Pancreas (tissue), 10 donors: ENCODE measurements at places on chromosomes 7 and 10. TPM values are rescaled to one million over a fixed set of nuclear protein-coding genes. Genes with fewer than 3 reads are reported as not detected.

GRCh38 chr7:831596-832166, 595 bp upstream of the SUN1 start:
- DNase-seq: peak; percentile 4

DNA sequence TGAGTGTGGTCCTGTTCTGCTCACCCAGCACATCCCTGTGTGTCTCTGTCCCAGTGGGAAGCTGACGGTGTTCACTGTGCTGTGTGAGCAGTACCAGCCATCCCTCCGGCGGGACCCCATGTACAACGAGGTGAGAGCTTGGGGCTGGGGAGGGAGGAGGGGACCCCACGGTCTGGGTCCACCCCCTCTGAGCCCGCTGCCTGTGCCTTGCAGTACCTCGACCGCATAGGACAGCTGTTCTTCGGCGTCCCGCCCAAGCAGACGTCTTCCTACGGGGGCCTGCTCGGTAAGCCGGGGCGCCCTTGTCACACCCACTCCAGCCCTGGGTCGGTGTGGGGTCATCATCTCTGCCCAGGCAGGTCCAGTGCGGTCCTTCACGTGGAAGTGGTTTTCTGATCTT, 17.3 kb downstream of the GET4 start:
- DNase-seq: peak; percentile 64

- DNase-seq: no peak
These were observed 2.6 kb upstream of the PIK3CG start for GRCh38 chr7:106862317-106863089.

GRCh38 chr10:122374859-122375678, 561 bp downstream of the PLEKHA1 start:
- peak; percentile 91 for DNase-seq

- no peak for DNase-seq
These were observed 17.0 kb downstream of the TRA2A start for GRCh38 chr7:23514755-23515154.

The GRID1 gene
- total RNA-seq: 1.0 TPM

GRCh38 chr7:36966636-36967035, 242.3 kb upstream of the AOAH start:
- DNase-seq: no peak

DNA sequence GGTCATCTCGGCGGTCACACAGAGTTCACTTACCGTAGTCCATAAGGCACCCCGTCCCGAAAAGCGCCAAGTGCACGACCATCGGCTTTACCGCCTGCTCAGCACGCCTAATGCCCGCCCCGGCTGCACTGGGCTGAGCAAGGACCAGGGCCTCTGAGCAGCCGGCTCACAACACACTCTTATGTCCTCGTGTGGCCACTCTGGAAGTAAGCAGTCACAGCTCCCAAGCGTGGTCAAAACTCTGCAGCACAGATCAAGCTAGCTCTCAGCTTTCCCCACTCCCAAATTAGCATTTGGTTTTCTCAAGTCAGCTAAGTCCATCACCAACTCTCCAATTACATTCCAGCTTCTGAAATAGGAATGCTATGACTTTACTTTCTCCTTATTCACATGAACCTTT, 57.7 kb downstream of the MAD1L1 start:
- no peak for DNase-seq

GRCh38 chr7:76354981-76355730, 3.6 kb downstream of the YWHAG start:
- no peak for DNase-seq

- no peak for DNase-seq
These were observed 111.0 kb downstream of the EGFR start for GRCh38 chr7:55129541-55130394.

DNA sequence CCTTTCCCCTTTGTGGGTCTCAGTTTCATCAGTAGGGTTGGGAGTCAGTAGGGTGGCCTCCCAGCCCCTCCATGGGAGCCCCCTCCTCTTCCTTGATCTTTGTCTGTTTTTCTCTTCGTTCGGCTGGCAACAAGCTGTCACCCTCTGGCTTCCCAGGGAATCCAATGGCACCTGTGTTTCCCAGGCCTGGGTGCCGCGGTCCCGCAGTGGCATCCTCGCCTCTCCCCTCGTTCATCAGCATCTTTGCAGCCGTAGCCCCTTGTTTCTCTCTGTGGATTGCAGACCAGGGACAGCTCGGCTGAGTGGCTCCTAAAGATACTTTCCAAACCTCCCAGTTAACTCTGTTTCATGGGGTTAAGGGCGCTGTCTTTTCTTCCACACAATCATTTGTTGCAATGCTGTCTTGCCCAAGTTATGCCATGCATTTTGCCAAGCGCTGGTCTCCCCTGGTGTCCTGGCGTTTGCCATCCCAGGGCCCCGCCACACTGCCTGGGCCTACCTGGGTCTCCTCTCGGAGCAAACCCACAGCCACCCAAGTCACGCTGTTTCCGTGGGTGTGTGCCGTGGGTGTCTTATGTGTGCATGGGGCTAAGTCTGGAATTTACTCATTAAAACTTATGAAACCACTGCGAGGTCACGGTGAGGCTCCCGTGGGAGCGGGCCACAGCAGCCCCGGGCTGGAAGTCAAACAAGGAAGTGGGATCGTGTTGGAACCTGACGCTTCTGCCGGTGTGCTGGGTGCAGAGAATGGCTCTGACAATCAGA, 189.4 kb upstream of the SHH start:
- DNase-seq: no peak

DNA sequence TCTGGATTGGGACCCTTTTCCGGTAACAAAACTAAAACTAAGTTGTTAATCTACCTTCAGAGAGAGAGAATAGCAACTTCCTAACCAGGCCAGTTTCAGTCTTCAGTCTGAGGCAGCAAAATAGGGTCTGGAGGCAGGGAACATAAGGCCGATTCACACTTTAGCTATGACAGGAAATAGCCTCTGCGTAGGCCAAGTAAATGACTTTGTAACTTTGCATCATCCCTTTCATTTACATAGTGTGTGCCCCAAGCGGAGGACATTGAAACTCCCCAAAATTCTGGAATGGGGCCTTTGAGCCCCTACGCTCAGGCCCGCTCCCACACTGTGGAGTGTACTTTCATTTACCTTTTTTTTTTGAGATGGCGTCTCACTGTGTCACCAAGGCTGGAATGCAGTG, 1.7 kb upstream of the UPP1 start:
- no peak for DNase-seq

GRCh38 chr10:113967126-113967525, 76.5 kb upstream of the ADRB1 start:
- DNase-seq: no peak

GRCh38 chr7:100688326-100688860, 5.7 kb downstream of the GIGYF1 start:
- no peak for DNase-seq
